NCI-H1694 treated with DMSO at 0.1 percent for 48 hours (cell line): ENCODE measurements at places on chromosomes 7 and 10.

DNA sequence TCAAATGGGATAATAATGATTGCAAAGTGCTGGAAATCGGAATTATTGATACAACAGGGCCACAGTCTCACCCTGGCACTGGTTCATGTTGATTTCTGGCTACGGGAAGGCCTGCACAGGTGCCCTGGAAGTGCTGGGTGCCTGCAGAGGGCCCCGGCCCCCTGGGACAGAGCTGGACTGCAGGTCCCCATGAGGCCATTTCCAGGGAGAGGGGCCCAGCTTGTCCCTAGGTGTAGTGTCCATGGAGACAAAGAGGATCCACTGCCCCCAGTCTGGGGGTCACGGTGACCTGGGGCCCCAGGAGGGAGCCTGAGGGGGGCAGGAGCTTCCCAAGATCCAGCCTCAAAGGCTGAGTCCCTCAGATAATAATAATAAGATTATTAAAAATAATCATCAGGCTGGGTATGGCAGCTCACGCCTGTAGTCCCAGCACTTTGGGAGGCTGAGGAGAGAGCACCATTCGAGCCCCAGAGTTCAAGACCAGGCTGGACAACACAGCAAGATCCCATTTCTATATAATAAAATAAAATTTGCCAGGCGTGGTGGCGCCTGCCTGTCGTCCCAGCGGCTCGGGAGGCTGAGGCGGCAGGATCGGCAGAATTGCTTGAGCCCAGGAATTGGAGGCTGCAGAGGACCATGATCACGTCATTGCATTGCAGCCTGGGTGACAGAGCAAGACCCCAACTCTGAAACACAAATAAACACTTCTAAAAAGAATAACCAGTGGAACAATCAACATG, 98.1 kb downstream of the MICALL2 start:
- no peak for DNase-seq

- no peak for DNase-seq
Measured at GRCh38 chr10:86785968-86786367, 29.5 kb downstream of the BMPR1A start.

DNA sequence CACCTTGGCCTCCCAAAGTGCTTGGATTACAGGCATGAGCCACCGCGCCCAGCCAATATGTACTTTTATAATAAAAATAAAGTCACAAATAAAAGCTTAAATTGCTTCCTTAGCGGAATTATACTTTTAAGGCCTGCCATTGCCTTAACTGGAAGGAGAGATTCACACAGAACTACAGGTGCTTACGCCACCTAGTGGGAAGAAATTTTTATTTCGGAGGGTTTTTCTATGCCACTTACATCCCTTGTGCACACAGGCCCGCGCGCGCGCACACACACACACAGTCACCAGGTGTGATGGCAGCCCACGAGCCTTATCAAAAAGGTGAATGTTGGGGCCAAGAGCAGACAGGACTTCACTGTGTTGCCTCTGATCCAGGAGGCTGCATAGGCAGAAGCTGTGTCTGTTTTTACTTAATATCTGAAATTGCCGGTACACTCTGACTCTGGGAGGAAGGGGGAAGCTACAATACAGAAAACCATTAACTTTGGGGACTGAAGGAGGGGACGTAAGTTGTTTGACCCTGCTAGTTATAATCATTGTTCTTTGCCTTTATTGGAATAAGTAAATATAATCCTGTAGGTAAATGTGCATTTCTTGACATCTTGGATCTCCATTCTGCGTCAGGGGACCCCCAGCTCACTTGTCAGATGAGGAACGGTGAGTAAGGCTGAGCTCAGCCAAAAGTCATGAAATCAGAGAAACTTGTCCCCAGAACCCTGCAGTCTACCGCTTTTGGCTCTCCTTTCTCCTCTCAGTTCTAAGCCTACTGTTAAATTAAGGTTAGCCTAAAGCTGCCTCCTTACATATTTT, 87.1 kb downstream of the SLC16A9 start:
- DNase-seq, result peak; percentile 29

DNA sequence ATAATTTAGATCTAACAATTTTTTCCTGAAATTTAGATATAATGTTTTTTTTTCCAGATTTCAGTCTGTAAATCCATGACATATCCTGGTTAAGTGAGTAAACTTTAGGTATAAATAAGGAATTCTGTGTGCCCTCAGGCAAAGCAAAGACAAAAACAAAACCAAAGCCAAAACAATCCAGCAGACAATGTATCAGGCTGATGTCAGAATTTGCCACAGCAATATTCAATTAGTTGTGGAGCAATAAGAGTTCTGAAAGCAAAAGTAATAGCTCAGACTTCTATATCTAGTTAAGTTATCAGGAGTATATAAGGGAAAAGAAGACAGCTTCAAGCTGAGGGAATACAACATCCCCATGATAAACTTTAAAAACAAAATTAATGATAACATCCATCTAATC, 82.0 kb downstream of the MKX start:
- DNase-seq, result no peak

DNA sequence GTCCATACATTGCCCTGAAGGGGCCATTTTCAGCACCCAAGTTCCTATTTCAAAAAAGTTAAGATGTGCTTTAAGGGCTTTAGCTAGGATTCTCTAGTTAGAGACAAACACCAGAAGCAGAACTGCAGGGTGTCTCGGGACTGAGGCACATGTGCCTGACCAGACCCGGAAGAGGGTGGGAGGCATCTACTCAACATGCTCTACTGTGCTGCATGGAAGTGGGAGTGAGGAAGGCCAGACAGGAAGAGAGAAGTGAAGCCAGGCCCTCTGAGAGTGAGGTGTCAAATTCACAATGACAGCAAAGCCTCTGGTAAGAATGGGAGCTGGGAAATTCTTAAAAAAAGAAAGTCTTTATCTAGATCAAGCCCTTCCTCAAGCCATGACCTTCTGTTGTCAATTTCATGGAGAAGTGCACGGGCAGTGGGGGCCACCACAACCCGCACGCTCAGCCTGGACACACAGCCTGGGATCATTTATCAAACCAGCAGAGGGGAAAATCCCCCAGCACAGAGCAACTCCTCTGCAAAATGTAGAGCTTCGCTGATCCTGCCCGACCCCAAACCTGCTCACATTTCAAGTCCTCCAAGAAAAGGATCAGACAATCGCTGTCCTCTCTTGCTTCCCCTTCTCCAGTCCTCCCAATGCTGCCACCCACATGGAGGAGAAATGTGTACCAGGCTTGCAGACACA, 38.7 kb downstream of the PLXNA4 start:
- no peak for DNase-seq

GRCh38 chr10:96301616-96302015, 2.6 kb upstream of the DNTT start:
- no peak for DNase-seq

- DNase-seq, result no peak
Measured at GRCh38 chr10:25938405-25938804, 4.4 kb downstream of the MYO3A start.

- no peak for DNase-seq
Measured at GRCh38 chr10:129621062-129621461, 154.0 kb downstream of the MGMT start.

- DNase-seq, result no peak
Measured at GRCh38 chr7:138992052-138992531, 10.9 kb upstream of the KIAA1549 start.

- DNase-seq, result peak; percentile 33
Measured at GRCh38 chr10:3173171-3173878, 743 bp upstream of the PITRM1 start.

GRCh38 chr10:6364893-6365292, 162.2 kb downstream of the PFKFB3 start:
- no peak for DNase-seq

DNA sequence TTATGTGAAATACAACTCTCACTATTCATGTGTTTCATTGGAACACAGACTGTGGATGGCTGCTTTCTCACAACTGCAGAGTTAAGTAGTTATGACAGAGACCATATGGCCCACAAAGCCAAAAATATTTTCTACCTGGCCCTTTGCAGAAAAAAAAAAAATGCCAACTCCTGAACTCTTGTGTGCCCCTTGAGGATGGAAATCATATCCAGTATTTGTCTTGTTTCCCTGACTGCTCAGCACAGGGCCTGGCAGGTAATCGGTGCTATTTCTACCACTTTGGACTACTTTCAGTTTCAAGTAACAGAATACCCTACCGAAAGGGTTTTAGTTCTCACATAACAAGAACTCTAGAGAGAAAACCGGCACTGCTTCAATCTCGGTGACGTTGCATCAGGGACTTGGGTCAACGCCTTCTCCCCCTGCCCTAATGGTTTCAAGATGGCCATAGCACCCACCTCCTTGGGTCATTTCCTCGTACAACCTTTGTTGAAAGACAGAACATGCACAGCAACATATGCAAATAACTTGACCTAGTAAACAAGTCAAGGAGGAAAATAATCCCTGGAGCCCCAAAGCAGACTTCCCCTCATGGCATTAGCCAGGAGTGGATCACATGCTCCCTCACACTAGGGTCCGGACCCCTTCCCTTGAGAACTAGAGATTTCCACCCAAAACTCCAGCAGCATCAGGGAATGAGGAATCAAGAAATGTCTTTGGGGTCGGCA, 11.8 kb upstream of the GPNMB start:
- no peak for DNase-seq

- no peak for DNase-seq
Measured at GRCh38 chr10:3206511-3207157, 34.1 kb upstream of the PITRM1 start.

DNA sequence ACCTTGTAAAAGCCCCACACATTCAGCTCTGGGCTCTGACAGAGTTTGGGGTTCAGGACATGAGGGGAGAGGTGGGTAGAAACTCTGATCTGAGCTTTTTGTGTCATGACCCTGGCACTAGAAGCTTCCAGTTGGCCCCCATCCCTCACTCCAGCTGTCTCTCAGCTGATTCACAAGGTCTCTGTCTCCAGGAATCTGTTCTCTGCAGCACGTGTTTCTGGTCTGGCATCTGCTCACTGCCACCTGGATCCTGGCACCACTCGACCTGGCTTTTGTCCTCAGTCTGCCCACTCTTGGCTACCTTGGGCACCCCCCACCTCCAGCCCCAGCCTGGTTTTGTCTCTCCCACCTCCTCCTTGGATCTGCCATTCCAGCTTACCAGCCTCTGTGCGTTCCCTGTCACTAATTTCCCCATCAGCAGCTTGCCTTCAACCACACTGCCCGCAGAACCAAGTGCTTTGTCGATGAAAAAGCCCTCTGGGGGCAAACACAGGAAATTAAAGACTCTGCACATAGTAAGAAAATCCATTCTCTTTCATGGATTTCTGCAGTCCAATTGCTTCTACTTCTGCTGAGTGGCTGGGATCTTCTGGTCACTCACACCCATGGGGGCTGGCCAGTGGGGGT, 18.3 kb upstream of the ADCYAP1R1 start:
- peak; percentile 26 for DNase-seq

GRCh38 chr7:15284396-15284795, 277.4 kb downstream of the AGMO start:
- no peak for DNase-seq

- no peak for DNase-seq
Measured at GRCh38 chr7:32887395-32887794, 4.2 kb downstream of the KBTBD2 start.

- no peak for DNase-seq
Measured at GRCh38 chr7:30905078-30906012, 6.3 kb upstream of the AQP1 start.

DNA sequence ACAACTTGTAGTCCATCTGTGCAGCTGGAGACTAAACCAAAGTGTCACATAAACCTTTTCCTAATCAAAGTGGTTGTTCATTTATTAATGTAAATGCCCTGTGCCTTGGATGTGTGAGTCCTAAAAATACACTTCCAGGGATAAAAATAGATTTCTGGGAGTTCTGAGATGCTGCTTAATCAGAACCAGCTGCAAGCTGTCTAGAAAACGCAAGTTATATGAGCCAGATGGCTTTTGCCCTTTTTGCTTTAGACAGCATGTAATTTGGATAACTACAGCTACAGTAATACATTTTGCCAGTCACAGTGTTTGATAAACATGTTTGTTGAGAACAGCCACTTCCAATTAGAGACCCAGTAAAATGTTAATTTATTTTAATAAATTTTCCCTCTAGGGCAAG, 185.1 kb upstream of the PRPS1L1 start:
- DNase-seq, result no peak

- no peak for DNase-seq
Measured at GRCh38 chr10:32167450-32167849, 111.2 kb upstream of the KIF5B start.

DNA sequence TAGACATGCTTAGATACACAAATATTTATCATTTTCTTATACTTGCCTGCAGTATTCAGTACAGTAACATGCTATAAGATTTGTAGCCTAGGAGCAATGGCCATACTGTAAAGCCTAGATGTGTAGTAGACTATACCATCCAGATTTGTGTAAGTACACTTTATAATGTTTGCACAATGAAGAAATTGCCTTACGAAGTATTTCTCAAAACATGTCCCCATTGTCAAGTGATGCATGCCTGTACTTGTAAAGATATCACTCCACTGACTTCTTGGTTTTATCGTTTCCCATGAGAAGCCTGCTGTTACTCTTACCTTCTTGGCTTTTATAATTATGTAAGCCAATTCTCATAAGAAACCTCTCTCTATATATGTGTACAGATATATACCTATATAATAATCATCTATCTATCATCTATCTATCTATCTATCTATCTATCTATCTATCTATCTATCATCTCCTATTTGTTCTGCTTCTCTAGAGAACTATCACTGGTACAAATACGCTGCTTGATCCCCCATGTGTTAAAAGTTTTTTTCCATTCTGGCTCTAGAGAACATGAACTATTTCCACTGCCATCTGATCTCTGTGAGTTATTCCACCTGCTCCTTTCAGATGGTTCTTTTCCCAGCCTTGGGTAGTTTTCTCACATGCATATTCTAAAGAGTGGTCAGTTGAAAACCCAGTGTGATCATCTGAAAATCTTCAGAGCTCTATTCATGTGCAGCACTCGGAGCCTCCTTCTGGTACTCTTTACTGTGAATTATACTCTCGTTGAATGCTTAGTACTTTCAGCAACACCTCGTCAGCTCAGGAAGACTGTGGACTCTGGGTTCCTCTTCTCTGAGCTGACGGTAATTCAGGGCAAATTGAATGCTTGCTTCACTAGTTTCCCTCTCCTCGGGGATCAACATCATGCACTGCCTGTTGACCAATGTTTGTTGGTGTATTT, 14.5 kb upstream of the VCL start:
- DNase-seq, result no peak

DNA sequence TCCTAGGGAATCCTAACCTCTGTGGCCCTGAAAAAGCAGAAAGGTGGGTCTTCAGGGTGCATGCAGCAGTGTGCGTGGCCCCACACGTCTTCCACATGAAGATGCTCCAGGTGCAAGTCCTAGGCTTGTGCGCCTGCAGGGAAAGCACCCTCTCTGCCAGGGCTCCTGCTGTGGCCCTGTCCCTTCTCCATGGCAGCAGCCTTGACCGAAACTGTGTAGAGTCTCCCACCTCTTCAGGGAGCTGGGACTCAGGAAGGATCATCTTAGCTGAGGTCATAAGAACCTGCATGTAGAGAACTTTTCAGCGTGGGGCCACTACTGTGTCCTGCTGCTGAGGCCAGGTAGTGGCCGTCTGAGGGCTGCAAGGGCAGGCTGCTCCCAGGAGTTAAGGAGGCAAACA, 6.3 kb upstream of the CSGALNACT2 start:
- no peak for DNase-seq

DNA sequence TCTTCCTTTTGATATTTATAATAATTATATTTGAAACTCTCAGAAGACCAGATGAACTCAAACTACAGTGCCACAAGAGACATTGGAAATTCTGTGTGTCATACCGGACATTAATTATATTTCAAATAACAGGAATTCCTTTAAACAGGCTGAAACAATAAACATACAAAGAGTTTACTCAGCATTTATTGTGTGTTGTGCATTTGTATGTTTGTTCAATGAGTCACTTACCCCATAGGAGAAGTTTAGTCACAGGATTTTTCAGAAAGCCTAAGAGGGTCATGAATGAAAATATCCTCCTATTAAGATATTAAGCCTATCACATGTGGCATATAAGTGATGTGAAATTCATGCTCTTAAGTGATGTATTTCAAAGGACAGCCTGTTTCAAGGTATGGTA, 566.8 kb downstream of the CNTNAP2 start:
- no peak for DNase-seq
